Esophagus muscularis mucosa (tissue), 4 donors: ENCODE measurements at places on chromosomes 7 and 10. TPM values are rescaled to one million over a fixed set of nuclear protein-coding genes. Genes with fewer than 3 reads are reported as not detected.

DNA sequence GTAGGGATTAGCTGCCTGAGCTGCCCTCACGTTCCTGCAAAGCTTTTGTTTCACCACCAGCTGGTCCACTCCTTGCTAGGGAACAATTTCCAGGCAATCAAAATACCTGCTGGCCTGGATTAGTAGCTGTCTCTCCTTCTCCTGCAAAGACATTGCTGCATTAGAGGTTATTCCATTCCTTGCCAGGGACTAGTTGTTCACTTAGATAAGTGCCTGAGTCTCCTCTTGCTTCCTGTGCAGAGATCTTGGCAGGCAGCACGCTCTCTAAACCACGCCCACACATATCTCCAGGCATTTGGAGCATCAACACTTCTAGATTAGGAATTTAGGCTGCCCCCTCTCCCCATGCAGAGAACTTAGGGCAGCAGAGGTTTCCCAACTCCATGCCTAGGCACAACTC lies 150.4 kb upstream of the SMIM30 start:
- no peak for DNase-seq

DNA sequence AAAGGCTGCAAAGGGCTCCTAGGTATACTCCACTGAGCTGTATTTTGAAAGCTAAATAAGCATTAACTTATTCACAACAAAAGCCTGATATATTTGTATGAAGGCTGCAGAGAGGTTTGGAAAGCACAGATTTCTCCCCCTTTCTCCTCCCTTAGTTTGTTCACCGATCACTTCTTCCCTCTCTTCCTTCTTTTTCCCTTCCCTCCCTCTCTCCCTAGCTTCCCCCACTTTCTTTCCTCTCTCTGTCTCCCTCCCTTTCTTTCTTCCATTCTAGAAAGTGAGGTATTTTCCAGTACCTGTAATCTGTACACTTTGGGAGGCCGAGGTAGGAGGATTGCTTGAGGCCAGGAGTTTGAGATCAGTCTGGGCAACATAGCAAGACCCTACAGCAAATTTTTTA lies 62.1 kb downstream of the HHEX start:
- DNase-seq = no peak

- DNase-seq = no peak
Measured at GRCh38 chr7:123809471-123809870, 35.5 kb upstream of the HYAL4 start.

- DNase-seq = no peak
Measured at GRCh38 chr10:13056456-13057077, 43.4 kb upstream of the OPTN start.

NRG3 gene
- total RNA-seq = 0.17 TPM

- DNase-seq = no peak
Measured at GRCh38 chr7:105759670-105760550, 116.5 kb downstream of the ATXN7L1 start.

ZNF488 gene
- not detected for total RNA-seq

ANKRD16 gene
- total RNA-seq = 6.5 TPM

SCIN gene
- 0.83 TPM for total RNA-seq

- peak; percentile 19 for DNase-seq
Measured at GRCh38 chr7:68623030-68623429, 975.2 kb upstream of the AUTS2 start.
